ENCODE measurements at places on chromosomes 16 and 17.

GRCh38 chr16:76268824-76269223, 8.4 kb upstream of the CNTNAP4 start:
- no peak for DNase-seq

DNA sequence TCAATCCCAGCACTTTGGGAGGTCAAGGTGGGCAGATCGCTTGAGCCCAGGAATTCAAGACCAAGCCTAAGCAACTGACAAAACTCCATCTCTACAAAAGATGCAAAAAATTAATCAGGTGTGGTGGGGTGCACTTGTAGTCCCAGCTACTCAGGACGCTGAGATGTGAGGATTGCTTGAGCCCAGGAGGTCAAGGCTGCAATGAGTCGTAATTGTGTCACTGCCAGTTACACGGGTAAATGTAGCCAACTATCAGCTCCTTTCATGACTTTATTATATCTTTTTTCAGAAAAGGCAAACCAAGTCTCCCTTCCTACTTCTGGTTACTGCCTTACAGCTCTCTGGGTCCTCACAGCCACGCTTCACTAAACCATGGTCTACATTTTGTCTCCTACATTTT, 4.0 kb downstream of the SDF2 start:
- no peak for DNase-seq

DNA sequence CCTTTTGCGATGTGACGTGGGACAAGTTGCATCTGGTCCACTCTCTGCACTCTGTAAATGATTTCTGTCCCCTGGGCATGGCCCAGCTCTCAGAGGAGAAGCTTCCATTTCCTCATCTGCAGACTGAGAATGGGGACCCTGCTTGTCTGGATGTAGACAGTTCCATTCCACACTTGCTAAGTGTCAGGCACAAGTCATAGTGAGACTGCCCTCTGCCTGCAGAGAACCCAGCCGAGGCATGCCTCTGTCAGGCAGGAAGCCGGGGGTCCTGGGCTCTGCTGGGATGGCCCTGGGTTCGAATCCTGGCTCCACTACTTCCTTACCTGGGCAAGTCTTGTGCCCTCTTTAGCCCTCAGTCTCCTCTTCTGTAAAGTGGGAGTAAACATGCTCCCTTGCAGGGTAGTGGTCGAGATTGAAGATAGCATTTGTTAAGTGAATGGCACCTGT, 4.1 kb downstream of the MAP2K3 start:
- no peak for DNase-seq

DNA sequence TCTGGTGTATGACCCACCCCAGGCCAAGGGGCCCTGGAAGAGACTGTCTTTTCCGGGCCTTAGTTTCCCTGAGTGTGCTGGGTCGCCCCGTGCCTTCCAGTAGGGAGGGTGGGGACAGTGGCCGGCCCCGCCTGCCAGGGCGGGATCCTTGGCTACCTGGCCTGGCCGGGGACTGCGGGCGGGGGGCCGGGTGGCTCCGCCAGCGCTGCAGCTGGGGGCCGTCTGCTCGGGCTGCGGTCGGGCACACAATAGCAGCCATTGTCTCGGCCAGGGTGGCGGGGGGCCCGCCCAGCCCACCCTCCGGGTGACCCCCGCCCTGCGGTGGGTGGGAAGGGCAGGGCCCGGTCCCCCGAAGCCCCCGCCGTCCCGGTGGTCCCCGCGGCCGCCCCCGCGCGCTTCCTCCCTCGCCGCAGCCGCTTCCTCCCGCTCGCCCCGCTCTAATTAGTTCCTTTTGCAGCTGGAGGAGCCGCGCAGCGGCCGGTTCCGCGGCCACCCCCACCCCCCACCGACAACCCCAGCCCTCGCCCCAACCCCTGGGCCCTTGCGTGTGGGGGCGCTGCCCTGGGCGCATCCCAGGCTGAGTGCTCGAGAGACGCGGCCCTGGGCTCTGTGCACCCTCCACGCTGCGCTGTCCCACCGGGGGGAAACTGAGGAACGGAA, 11.6 kb downstream of the GLIS2 start:
- no peak for DNase-seq
